EH (cell line): ENCODE measurements at places on chromosomes 11 and 22.

DNA sequence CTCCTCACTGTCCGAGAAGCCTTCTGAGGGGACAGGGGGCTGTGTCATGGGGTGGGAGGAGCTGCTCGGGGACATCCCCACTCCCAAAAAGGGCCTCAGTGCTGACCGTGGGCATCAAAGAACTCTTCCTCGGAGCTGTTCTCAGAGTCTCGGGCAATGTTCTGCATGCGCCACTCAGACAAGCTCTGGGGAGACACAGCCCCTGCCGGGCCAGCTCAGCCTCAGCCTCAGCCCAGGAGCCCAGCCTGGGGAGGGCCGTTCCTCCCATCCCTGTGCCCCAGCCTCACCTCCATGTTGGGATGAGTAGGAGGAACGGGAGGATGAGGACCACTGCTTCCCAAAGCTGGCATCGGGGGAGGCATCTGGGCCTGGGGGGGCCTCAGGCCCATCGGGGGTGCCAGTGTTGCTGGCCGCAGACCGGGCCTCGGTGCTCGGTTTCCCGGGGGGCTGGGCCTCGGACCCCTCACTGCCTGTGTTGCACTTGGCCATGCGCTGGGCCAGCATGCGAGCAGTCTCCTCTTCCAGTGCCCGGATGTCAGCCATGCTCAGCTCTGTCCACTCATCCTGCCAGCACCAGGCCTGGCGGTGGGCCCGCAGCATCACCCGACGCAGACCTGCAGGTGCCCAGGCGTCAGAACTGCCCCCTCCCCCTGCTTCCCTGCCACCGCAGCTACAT lies 5.2 kb downstream of the PITPNM1 start:
- DNase-seq, result no peak

GRCh38 chr22:37533995-37534394 lies 14.8 kb upstream of the CARD10 start:
- peak; percentile 81 for DNase-seq

- peak; percentile 41 for DNase-seq
Observed at GRCh38 chr11:72848846-72849466, 34.7 kb downstream of the ATG16L2 start.

GRCh38 chr11:13333456-13333957 lies 55.9 kb downstream of the BMAL1 start:
- no peak for DNase-seq

GRCh38 chr11:15638386-15638787 lies 523.7 kb downstream of the INSC start:
- DNase-seq, result no peak

DNA sequence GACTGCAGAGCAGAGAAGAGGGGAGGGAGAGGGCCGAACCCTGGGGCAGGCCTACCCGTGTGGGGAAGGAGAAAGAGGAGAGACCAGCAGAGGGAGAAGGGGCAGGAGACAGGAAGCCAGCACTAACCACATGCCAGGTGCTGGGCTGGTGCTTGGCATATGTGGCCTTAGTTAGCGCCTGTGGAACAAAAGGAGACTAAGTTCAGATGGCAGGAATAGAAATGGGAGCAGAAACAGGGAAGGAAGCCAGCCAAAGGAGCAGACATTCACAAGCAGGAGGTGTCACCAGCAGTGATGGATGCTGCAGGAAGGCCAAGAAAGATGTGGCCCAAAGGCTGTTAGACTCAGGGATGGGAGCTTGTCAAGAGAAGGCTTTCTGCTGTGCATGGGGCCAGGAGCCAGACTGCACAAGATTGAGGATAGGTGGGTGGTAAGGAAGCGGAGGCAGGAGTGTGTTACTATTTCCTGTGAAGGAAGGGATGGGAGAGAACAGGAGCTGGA lies 26.7 kb downstream of the TREH start:
- no peak for DNase-seq

GRCh38 chr11:121328176-121328966 lies 35.8 kb downstream of the SC5D start:
- no peak for DNase-seq

GRCh38 chr11:64726211-64726641 lies 3.2 kb upstream of the NRXN2 start:
- no peak for DNase-seq

- DNase-seq, result no peak
Observed at GRCh38 chr11:67264260-67264659, 2.0 kb upstream of the GRK2 start.

DNA sequence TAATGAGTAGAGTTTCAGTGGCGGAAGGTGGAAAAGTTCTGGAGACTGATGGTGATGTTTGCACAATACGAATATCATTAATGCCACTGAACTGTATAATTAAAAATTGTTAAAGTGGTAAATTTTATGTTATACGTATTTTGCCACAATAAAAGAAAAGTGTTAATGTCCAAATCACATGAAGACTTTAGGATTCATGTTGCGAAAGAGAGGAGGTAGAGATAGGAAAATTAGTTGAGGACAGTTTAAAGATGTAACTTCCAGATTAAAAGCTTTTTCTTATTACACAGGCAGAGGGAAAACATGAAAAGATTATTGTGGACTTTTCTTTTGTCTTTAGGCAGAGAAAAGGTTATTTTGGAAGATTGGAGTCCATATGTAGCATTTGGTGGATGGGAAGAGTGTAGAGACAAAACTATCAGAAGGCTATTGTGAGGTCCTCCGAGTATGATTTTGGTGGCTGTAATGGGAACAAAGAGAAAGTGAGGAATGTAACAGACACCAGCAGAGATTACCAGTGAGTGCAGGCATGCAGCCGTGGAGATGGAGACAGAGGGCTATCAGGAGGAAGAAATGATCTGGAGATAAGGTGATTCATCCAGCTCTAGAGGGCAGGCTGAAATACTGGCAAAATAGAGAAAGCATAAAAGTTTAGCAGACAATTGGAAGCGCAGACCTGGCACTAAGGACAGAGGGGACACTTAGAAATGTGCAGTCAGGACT lies 12.5 kb downstream of the VPS26B start:
- peak; percentile 58 for DNase-seq

- DNase-seq, result peak; percentile 27
Observed at GRCh38 chr11:113623114-113623513, 83.0 kb downstream of the TMPRSS5 start.

DNA sequence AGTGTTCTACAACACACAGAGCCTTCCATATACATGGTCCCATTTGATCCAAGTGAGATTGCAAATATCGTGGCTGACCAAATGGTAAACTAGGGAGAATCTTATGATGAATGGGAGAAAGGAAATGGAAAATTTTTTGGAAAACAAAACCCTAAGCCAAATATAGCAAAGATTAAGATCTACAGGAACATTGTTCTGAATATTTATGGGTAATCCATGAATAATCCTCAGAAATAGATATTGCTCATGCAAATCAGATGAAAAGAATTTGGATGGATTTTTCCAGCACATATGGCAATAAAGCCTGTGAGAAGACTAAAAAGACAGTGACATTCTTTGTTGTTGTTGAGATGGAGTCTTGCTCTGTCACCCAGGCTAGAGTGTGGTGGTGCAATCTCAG lies 21.7 kb upstream of the PRDM10 start:
- peak; percentile 85 for DNase-seq

DNA sequence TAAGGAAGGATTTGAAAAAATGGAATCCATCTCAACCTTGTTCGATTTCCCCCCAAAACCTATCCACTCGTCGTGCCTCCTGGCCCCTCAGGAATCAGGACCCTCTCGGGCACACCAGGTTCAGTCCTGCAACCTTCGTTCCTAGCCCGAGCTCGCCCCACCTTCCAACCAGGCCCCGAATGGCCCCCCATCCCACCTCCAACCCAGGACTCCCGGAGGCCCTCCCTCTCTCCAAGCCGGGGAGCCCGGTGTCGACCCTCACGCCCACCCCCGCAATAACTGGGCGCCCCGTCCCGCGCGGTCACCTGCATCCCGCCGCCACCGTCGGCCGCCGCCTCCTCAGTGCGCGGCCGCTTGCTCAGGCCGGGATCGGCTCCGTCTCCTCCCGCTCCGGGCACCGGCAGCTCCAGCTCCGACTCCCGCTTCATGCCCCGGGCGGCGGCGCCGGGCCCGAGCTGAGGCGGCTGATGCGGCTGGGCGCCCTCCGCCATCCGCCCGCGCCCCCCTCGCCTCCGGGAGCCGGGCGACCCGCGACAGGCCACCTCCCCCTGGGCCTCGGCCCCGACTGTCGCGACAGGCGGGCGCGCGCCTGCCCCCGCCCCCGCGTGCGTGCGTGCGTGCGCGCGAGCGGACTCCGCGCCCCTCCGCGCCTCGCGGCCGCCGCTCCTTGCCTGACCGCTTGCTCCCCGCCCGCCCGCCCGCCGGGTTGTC lies 534 bp downstream of the RBFOX2 start:
- no peak for DNase-seq

- DNase-seq, result no peak
Observed at GRCh38 chr11:89275966-89276365, 98.3 kb downstream of the TYR start.

- DNase-seq, result peak; percentile 29
Observed at GRCh38 chr22:42114721-42115120, 15.9 kb downstream of the CYP2D6 start.

DNA sequence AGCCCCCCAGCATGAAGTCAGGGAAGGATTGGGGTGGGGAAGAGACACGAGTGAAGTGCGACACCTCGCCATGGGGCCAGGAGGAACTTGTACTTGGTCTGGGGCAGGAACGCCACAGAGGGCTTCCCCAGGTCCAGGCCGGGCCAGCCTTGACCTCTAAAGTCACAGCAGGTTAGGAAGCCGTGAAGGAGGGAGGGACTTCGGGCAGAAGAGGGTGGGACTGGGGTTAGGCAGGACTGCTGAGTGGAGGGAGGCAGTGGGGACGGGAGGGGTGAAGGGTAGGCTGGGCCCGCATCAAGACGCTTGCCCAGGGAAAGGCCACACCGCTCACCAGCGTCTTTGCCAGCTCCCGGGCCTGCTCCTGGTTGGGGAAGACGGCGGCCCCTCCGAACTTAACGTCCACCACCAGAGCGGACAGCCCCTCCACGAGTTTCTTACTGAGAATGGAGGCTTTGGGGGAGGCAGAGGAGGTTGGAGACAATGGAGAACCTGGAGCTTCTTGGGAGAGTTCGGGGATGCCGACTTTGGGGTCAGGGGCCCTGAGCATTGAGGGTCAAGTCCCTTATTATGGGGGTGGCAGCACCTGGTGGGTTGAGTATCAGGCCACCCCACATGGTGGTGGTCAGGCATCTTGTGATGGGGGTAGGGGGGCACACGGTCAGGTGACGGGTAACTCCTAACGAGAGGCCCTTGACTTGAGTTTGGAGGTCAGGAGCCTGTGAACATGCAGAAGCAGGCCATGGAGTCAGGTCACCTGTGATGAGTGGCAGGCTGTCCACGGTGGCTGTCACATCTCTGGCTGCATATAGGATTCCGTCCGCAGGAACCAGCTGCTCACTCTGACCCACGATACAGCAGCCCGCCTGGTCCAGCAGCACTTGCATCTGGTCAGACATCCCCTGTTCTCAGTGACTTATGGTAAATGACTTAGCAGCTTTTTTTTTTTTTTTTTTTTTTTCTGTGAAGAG lies 1.7 kb upstream of the SCO2 start:
- DNase-seq, result peak; percentile 38

- no peak for DNase-seq
Observed at GRCh38 chr22:32527756-32528155, 53.1 kb downstream of the FBXO7 start.

DNA sequence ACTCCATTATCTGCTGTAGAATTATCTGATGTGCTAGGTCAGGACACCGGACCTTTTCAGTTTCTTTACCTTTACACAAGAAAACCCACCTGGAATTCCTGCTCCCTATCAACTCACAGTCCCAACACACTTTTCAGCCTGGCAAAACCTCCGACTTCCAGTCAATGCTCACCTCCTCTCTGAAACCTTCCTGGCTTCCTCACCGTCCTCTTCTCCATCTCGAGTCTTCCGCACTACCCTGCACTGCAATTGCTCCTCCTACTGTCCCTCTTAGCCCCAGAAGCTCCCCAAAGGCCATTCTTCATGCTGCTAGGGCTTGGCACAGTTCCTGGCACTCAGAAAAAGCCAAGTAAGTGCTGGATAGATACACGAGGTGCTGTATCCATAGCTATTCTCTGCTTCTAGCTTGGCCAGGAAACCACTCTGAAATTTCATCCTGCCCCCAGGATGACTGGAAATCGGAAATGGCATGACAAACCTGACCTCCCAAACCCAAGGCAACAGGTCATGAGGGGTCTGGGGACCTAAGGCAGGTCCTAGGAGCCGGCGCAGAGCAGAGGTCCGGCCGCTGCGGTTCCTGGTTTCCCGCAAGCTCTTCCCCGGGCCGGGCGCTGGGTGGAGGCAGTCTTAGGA lies 702 bp downstream of the SYN3 start:
- no peak for DNase-seq

DNA sequence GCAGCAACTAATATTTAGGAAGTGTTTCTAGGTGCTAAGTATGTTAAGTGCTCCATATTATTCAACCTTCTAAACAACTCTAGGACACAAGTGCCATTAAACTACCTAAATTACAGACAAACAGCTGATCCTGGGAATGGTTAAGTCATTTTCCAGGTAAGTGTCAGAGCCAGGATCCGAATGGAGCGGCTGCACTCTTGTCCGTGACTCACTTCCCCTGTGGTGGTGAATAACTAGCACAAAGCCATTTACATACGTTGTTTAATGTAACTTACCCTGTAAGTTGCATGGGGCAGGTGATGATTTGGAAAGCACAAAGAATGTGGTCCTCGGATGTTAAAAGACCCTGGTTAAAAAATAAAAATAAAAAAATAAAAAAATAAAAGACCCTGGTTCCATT lies 8.8 kb upstream of the PRG2 start:
- no peak for DNase-seq

GRCh38 chr22:37070334-37070733 lies 18.8 kb downstream of the KCTD17 start:
- no peak for DNase-seq

DNA sequence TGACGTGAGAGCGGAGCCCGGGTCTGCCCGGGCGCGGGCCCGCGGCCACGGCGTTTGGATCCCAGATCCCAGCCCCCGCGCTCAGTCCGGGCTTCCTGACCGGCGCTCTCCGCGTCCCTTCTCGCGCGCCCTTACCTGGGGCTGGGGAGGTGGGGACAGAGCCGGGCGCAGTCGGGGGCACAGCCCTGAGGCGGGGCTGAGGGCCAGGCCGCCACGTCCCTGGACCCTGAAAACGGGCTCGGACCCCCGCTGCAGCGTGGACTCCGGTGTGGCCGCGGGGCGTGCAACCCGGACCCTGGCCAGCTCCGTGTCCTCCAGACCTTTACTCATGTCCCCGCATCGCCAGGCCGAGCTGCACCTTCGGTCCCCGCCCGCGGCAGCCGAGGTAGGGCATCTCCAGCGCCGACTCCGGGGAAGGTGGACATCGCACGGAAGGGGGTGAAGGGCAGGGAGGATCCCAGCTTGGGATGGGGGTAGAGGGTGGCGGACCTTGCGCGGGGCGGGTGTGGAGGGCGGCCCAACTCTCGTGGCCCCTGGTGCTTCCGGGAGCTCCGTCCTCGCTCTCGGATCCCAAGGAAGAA lies 9.9 kb upstream of the AIFM3 start:
- no peak for DNase-seq
